ENCODE measurements at places on chromosomes 13 and 19. TPM values are rescaled to one million over a fixed set of nuclear protein-coding genes. Genes with fewer than 3 reads are reported as not detected.

The PDE4A gene
- 13.6 TPM for total RNA-seq

DNA sequence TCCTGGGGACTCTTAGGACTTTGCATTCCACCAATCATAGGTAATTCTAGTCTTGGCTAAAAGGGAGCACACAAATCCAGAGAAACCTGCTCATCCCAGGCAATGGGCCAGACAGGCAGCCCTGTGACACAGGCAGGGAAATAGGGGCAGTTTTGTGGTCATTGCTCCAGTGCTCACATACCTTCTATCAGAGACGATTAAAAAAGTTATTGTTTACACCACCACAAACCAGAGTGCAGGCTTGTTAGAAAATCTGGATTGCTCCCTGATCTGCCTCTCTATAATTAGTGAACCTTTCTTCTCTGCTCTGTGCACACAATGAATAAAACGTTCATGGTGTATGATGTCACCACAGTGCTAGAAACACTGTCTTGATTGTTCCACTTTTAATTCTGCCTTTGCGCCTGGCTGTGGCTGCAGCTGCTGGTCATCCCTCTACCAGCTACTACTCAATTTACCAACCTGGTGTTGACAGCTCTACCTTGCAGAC, 121.6 kb upstream of the SPATA13 start:
- DNase-seq: no peak

DNA sequence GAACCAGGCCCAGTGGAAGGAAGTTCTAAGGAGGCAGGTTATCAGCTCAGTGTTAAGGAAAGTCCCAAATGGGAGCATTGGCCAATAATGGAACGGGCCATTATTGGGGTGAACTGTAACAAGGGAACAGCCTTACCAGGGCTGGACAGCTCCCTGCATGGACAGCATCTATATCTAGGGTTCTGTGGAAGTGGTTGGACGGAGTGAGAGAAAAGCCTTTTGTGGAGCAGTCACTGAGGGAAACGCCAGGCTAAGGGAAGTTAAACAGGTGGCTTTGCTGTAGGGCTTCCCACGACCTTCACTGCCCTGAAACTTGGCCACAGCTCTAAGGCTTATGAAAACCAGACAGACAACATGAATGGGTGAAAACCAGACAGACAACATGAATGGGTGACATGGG, 17.0 kb downstream of the POU2F2 start:
- no peak for DNase-seq

The PPM1N gene
- 6.3 TPM for total RNA-seq

GRCh38 chr13:25046274-25046984, 49.5 kb upstream of the PABPC3 start:
- DNase-seq: peak; percentile 41

- DNase-seq: no peak
These were observed 343.1 kb downstream of the TEX29 start for GRCh38 chr13:111663505-111663904.

DNA sequence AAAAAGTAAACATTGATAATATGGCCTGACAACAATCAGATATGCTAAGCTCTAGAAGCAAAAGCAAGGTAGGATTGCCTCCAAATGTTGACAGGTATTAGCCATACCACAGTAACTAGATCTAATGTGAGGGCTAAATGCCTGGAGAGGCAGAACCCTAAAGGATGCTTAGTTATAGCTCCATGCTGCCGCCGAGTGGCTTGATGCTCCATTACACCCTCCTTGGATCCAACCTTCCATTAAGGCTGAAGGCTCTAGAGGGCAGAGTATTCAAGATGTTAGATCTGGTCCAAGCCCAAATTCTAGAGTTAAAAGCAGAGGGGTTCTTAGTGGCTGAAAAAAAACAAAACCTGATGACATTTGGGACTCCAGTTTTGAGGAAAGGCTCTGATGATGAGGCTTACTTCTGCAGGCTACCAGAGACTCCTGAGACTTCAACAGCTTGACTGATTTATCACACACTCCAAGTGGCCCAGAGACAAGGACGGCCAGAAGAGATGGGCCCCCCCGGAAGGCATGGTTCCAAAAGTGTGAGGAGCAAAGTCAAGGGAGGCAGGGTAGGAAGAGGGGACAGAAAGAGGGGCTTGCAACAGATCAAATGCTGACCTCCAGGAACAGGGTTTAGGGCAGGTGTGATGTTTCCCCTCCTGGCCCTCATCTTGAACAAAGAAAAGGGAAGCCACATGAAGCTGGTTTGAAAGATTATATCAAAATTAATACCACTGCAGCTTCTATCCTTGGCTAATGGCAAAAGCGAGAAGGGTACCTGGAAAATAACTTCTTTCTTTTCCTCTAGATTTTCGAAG, 21.9 kb upstream of the CPB2 start:
- peak; percentile 85 for DNase-seq

GRCh38 chr13:27172495-27172842, 858 bp upstream of the USP12 start:
- no peak for DNase-seq

- no peak for DNase-seq
These were observed 8.4 kb upstream of the CYP2B6 start for GRCh38 chr19:40982594-40983101.

The LENG9 gene
- 7.8 TPM for total RNA-seq

The PSPN gene
- 2.2 TPM for total RNA-seq

GRCh38 chr13:114111577-114111976, 20.8 kb downstream of the RASA3 start:
- peak; percentile 33 for DNase-seq

The LILRB2 gene
- total RNA-seq: 87.5 TPM

GRCh38 chr19:51194527-51195315, 30.2 kb upstream of the CD33 start:
- no peak for DNase-seq

GRCh38 chr13:33453936-33454335, 168.4 kb upstream of the STARD13 start:
- DNase-seq: no peak

The TLE6 gene
- total RNA-seq: 4.1 TPM

DNA sequence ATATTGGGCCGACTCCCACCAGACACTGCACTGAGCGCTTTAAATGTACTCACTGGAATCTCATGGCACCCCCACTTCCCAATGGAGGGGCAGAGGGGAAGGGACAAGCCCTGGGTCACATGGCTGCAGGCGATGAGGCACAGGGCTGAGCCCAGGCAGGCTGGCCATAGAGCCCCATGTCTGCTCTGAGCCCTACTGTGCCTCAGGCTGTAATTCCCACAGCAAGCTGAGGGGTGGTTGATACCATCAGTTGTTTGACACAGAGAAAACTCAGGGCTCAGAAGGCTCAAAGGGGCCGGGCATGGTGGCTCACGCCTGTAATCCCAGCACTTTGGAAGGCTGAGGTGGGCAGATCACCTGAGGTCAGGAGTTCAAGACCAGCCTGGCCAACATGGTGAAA, 25.1 kb downstream of the RFX1 start:
- DNase-seq: no peak

The HS6ST3 gene
- total RNA-seq: not detected

- no peak for DNase-seq
These were observed 70.3 kb upstream of the MIR17HG start for GRCh38 chr13:91277013-91277676.

GRCh38 chr13:32228330-32229041, 86.7 kb downstream of the ZAR1L start:
- no peak for DNase-seq

The DOCK9 gene
- total RNA-seq: 47.6 TPM

- no peak for DNase-seq
These were observed 19.1 kb downstream of the GPR183 start for GRCh38 chr13:99288089-99288488.

DNA sequence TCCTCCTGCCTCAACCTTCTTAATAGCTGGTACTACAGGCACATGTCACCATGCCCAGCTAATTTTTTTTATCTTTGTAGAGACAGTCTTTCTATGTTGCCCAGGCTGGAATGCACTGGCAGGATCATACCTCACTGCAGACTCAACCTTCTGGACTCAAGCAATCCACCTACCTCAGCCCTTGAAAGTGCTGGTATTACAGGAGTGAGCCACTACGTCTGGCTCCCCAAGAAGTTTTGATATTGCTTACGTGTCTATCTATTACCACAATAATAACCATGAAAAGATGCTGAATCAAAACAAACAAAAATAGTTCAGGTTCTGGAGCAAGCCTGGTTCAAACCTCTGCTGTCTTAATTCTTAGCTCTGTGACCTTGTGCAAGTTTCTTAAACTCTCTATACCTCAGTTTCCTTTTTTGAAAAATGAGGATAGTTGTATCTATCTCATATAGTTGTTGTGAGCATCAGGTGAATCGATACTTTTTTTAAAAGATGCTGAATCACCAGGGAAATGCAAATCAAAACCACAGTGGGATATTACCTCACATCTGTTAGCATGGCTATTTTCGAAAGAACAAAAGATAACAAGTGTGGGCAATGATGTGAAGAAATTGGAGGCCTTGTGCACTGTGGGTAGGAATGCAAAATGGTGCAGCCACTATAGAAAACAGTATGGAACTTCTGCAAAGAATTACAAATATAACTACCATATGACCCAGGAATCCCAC, 19.0 kb upstream of the LEUTX start:
- DNase-seq: no peak

DNA sequence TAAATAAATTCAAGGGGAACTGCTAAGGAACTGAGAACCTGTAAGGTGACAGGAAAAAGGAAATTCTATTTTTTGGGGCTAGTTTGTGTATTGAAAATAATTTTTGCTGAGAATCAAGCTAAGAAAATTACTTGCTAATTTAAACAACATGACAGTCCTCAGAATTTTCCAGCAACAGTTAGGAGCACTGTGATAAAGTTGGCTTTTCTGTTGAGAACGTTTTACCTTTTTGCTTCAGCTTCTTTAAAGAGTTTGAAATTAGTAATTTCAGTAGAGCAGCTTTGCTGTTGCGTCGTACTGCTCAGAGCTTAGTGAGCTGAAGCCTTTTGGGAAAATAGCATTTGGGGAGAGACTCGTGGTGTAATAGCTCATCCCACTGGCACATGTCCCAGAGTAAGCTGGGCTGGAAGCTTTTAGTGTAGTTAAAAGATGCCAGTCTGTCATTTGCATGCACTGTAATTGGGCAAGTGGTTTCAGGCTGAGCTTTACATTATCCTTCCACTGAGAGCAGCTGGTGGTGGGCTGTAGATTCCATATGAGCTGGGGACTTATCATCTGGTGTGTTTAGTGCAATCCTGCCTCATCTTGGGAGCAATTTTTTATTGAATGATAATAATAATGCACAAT, 69.8 kb downstream of the LRCH1 start:
- no peak for DNase-seq

DNA sequence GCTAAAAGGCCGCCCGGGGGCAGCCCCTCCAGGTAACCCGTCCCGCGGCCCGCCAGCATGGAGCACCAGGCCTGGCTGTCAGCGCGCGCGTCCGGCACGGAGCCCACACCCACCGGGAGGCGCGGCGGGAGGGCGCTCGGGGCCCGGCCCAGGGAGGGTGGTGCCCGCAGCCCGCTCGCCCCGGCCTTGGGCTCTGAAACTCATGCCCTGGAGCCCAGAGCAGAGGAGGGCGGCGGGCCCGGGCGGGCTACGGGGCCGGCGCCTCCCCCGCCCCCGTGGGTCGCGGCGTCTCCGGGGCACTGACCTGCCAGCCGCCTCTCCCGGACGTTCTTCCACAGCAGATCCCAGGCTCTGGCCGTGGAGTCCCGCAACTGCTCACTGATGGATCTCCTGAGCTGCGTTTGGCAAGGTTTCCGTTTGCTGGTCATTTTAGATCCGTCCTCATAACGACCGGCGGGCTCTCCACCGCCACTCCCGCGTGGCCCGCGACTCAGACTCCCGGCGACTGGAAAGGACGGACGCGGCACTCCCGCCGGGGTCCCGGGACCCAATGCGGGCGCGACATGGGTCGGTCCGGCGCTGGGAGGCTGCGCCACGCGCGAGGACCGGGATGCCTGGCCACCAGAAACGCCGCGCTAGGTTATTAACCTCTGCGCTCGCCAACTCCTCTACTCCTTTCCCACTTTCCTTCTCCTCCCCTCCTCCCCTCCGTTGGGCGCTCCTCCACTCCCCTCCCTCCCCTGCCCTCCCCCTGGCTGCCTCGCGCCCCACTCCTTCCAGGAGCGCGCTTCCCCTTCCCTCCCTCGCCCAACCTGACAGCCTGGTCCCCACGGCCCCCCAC, 64.7 kb upstream of the STARD13 start:
- peak; percentile 88 for DNase-seq

DNA sequence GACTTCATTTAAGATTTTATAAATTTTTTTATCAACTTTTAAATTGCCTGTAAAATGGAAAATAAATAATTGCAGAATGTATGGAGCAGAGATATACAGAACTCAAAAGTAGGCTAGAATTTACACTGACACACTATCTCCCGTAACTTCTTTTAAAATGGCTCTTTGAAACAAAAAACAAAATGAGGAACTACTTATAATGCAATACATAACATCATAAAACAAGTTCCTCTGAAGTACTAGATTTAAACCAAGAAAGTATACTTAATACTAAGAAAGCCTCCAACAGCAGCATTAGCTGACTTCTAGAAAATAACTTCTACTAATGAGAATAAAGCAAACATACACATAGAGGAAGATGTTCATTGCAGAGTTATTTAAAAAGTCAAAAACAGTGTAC, 17.0 kb downstream of the RBM26 start:
- DNase-seq: no peak

GRCh38 chr13:51048166-51048461, 63.0 kb downstream of the C13orf42 start:
- no peak for DNase-seq

- DNase-seq: no peak
These were observed 290.7 kb upstream of the MIR17HG start for GRCh38 chr13:91056746-91057145.

Measured in spleen (tissue), 13 donors.